RKO (cell line): ENCODE measurements at places on chromosomes 1 and 21.

- DNase-seq = no peak
These were observed 97.4 kb downstream of the SYF2 start for GRCh38 chr1:25134801-25135461.

- no peak for DNase-seq
These were observed 44.0 kb downstream of the EYA3 start for GRCh38 chr1:28044399-28044798.

- no peak for DNase-seq
These were observed 35.4 kb upstream of the FOXE3 start for GRCh38 chr1:47380699-47381098.

GRCh38 chr1:33377756-33378155 is 53.1 kb downstream of the PHC2 start:
- DNase-seq = no peak

DNA sequence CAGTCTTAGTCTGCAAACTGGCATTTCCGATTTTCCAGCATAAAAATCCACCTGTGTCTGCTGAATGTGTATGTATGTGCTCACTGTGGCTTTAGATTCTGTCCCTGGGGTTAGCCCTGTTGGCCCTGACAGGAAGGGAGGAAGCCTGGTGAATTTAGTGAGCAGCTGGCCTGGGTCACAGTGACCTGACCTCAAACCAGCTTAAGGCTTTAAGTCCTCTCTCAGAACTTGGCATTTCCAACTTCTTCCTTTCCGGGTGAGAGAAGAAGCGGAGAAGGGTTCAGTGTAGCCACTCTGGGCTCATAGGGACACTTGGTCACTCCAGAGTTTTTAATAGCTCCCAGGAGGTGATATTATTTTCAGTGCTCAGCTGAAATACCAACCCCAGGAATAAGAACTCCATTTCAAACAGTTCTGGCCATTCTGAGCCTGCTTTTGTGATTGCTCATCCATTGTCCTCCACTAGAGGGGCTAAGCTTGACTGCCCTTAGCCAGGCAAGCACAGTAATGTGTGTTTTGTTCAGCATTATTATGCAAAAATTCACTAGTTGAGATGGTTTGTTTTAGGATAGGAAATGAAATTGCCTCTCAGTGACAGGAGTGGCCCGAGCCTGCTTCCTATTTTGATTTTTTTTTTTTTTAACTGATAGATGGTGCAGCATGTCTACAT is 2.5 kb upstream of the OLFML3 start:
- peak; percentile 48 for DNase-seq

GRCh38 chr1:213492161-213493041 is 441.4 kb downstream of the RPS6KC1 start:
- DNase-seq = no peak

- no peak for DNase-seq
These were observed 885 bp upstream of the KRTAP12-2 start for GRCh38 chr21:44667612-44668011.

- no peak for DNase-seq
These were observed 20.9 kb downstream of the UQCRHL start for GRCh38 chr1:15786581-15786980.

- no peak for DNase-seq
These were observed 27.7 kb upstream of the KCND3 start for GRCh38 chr1:112017183-112017582.

- peak; percentile 74 for DNase-seq
These were observed 32.1 kb downstream of the PCSK9 start for GRCh38 chr1:55071477-55071876.

DNA sequence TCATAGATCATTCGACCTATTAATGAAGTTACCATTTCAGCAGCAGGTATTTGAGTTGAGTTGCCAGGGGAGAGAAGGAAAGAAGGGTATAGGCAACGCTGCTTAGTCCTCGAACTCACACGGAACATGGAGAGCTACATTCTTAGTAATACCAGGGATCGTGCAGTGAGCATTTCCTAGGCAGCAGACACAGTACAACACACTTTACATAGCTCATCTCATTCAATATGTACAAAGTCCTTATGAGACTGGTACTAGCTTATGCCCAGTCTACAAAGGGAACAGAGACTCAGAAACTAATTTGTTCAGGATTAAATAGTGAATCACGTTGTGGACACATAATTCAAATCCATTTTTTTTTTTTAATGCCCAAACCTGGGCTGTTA is 25.6 kb downstream of the IRF2BP2 start:
- DNase-seq = no peak

GRCh38 chr1:227744668-227745067 is 9.4 kb downstream of the SNAP47 start:
- no peak for DNase-seq

- DNase-seq = no peak
These were observed 100.8 kb upstream of the C1orf174 start for GRCh38 chr1:4000811-4001251.

DNA sequence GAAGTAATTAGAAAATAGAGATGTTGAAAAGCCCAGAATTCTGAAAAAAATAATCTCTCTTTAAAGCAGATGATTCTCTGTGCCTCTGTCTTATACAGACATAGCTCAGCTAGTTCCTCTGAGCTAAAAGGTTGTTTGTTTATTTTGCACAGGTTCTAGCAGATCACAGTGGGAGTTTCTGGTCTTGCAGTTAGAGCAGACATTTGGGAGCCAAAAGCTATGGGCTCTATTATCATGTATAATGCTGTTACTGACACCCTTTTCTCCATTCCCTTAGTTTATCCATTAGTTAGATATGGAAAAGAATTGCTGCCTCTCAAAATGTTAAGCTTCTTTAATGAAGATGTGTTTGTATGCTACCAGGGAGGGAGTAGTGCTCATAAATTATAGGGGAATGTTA is 20.5 kb upstream of the CD55 start:
- DNase-seq = no peak

- DNase-seq = no peak
These were observed 2.5 kb downstream of the MX2 start for GRCh38 chr21:41364308-41364707.

GRCh38 chr1:8925960-8926359 is 19.7 kb upstream of the CA6 start:
- no peak for DNase-seq

DNA sequence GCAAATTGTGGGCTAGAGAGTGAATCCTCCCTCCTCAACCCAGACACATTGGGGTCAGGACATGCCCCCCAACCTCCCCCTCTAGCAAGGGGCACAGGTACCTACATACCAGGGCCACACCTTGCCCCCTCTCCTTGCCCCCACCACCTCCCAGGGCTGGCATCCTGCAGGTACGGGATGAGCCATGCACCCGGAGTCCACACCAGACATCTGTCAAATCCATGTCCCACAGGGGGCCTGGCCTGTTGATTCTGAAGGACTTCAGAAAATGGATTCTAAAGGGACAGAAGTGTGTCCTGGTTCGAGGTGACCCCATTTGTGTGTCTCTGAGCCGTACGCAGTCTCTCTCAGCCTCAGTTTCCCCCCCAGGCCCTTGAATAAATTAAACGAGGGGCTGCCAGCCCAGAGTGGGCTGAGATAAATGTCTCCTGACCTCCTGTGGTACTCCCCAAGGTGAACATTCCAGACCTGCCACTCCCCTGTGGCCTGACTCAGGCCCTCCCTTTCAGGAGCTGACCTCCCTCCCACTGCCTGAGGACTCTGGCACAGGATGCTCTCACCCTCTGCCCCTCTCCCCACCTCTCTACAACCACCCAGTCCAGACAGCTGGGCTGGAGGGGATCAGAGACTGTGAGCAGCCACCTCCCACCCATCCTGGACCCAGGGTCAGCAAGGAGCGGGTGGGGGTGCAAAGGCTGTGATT is 94.5 kb downstream of the EPHB2 start:
- DNase-seq = no peak

GRCh38 chr1:85109475-85109874 is 61.2 kb upstream of the MCOLN3 start:
- peak; percentile 74 for DNase-seq

DNA sequence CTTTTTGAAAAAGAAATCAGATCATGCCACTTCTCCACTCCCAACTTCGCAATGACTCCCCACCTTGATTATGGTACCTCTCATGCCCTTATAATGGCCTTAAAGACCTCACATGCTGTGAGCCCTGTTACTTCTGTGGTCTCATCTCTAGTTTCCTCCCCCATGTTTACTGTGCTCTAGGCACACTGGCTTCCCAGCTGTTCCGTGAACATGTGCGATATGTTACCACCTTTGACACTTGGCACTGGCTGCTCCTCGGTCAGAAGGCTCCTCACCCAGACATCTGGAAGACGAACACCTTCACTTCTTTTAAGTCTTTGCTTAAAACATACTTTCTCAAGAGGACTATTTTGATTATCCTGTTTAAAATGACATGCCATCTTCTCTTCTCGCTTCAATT is 14.3 kb upstream of the NTMT2 start:
- no peak for DNase-seq

DNA sequence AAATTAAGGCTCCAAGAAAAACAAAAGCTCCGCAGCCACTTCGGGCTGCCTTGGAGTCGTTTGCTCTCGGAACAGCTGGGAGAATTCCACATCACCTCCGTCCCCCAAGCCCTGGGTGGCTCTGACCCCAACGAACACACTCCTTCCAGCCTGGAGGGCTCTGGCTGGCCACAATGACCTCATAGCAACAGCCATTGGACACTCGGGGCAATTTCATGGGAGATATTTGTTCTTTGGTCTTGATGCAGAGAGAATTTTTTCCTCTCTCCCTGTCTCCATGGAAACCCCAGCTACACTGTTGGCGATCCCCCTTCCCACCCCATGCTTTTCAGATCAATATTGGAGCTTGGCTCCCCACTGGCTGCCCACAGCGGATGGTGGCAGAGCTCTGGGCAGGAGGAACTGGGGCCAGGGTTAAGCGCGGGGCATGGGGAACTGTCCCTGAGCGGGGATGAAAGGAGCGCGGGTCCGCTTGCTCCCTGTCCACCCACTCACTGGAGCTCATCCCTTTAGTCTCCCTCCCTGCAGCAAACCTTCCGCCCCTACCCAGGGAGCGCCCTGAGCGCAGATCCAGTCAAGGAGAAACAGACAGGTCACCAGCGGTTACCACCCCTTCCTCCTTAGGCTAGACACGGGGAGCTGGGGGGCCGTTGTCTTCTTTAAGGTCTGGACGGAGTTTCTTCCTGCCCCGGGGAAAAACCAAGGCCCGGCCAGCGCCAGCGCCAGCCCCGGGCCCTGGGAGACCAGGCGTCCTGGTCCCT is 1.2 kb downstream of the WNT4 start:
- DNase-seq = no peak

DNA sequence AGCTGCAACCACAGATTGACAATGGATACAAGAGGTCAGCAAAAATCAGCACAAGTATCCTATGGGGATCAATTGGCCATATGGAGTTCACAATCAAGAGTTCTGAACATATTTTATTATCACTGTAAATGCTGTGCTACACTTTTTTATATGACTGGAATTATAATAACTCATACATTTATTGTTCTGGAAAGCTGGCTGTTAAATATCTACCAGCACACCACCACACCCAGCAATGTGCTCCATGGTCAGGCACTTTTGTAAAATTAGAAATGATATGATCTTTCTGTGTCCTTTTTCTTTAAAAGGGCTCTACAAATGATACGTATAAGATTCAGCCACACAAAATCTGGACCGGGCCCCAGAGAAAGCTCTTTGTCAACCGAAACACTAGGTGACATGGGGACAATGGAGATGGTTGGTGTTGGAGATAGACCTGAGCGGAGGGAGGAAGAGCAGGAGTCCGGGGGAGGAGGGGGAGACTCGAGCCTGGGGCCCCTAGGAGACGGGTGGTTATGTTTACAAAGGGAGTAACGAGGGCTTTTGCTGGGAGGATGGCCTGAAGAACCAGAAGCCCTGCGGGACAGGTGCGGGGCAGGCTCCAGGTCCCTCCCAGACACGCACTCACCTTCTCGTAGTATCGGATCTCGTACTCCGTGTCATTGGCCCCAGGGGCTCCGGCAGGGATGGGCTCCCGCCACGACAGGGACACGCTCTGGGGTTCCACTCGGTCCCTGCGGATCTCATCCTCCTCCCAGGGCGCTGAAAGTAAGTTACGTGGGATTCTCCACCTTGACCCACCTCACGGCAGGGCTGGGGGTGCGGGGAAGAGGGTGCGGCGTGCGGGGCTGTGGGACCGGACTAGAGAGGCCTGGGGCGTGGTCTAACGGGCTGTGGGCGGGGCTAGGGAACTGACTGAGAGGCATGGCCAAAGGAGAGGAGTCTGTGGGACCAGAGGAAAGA is 30.0 kb downstream of the EPHA10 start:
- DNase-seq = no peak

DNA sequence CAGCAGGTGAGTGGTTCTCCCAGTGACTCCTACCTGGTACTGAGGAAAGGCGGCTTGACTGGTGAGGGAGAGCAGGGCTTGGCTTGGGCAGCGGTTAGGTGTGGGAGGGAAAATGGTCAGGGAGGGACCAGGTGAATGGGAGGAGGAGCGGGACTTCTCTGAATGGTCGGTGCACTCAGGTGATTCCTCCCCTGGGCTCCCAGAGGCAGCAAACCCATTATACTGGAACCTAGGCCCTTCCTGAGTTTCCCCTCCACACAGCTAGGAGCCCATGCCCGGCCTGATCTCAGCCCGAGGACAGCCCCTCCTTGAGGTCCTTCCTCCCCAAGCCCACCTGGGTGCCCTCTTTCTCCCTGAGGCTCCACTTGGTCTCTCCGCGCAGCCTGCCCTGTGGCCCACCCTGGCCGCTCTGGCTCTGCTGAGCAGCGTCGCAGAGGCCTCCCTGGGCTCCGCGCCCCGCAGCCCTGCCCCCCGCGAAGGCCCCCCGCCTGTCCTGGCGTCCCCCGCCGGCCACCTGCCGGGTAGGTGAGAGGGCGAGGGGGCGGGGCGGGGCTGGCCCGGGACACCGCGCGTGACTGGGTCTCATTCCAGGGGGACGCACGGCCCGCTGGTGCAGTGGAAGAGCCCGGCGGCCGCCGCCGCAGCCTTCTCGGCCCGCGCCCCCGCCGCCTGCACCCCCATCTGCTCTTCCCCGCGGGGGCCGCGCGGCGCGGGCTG is 2.3 kb downstream of the ARTN start:
- DNase-seq = no peak

DNA sequence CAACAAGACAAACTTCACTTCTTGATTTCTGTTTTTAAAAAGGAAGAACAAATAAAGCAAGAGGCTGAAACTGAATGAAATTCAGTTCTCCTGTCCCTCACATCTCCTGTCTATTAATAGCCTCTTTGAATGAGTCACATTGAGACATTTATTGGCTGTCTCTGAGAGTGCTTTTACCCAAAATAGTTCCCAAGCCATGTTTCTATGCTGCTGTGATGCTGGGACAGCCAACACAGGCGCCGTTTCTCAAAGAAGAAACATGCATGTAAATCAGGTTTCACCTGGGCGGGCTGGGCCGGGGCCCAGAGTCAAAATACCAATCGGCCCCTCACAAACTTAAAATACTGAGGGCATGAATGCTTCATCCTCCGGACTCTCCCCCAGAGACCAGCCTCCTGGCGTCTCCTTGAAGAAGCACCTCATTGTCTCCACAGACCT is 105.2 kb downstream of the EDEM3 start:
- no peak for DNase-seq
